NCI-H2081 treated with DMSO at 0.1 percent for 48 hours (cell line): ENCODE measurements at places on chromosomes 5 and 9.

- DNase-seq: no peak
These were observed 593 bp upstream of the NAA35 start for GRCh38 chr9:85940275-85940831.

DNA sequence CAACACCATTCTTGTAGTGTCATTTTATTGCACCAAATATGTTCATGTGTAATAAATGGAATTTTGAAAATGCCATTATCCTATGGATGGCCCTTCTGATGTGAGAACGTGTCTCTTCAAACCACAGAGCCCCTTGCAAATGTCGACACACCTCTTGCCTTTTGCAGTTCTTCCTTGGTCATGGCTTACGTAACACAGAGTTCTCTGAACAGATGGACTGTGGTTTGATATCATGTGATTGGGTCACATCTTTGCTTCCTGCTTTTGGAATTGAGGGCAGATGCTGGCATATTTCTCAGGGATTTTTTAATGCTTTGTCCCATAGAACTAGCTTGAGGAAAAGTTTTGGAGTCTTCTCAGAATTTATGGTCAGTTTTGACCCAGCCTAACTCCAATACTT is 4.6 kb downstream of the TGFBR1 start:
- no peak for DNase-seq

DNA sequence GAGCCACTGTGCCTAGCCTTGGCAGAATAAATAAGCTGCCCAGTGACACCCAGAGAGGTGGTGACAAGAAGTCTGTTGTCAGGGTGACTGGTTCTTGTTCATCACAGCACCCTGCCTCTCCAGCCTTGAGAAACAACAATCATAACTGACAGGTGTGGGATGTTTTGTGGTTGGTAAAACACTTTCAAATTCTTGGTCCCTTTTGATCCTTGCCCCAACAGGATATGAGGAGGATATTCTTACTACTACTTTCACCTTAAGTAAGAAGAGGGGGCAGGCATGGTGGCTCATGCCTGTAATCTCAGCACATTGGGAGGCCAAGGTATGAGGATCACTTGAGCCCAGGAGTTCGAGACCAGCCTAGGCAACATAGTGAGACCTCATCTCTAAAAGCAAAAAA is 14.2 kb upstream of the FRRS1L start:
- no peak for DNase-seq

- peak; percentile 77 for DNase-seq
These were observed 100.6 kb downstream of the EFNA5 start for GRCh38 chr5:107570181-107570580.

GRCh38 chr9:134863306-134863902 is 17.2 kb upstream of the FCN2 start:
- DNase-seq: no peak

DNA sequence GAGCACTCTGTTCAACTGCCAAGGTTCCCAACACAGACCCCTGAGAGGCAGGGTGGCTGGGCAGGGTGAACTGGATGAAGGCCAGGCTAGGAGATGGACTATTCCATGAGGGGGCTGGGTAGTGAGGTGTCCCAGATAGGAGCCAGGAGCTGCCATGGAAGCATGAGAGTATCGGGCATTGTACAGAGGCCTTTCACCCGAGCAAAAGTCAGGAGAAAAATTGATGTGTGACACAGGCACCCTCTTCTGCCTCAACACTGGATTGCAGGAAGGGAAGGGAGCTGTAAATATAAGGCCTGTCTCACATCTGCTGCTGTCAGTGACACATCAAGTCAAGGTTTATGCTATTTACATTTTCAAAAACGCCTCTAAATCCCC is 74.6 kb downstream of the UBAP1 start:
- DNase-seq: no peak
